ENCODE measurements at places on chromosomes 6 and 20.

DNA sequence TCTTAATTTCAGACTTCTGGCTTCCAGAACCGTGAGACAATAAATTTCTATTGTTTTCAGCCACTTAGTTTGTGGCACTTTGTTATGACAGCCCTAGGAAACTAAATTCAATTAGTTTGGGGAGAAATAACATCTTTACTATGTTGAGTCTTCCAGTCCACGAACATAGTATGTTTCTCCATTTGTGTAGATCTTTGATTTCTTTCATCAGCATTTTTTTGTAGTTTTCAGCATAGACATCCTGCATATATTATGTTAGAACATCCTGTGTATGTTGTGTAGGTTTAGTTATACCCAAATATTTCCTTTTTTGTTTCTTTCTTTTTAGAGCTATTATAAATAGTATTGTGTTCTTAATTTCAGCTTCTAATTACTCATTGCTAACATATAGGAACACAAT, 18.0 kb upstream of the HMGA1 start:
- DNase-seq, result no peak

- no peak for DNase-seq
Measured at GRCh38 chr20:3749689-3750531, 17.4 kb downstream of the HSPA12B start.

GRCh38 chr6:165744555-165745228, 81.7 kb upstream of the PDE10A start:
- DNase-seq, result no peak

- no peak for DNase-seq
Measured at GRCh38 chr20:17712201-17712600, 12.4 kb downstream of the BANF2 start.

- DNase-seq, result no peak
Measured at GRCh38 chr6:31228476-31228875, 43.4 kb downstream of the HLA-C start.
